ENCODE measurements at places on chromosomes 5 and 9. TPM values are rescaled to one million over a fixed set of nuclear protein-coding genes. Genes with fewer than 3 reads are reported as not detected.

GRM6 gene
- not detected for total RNA-seq

DNA sequence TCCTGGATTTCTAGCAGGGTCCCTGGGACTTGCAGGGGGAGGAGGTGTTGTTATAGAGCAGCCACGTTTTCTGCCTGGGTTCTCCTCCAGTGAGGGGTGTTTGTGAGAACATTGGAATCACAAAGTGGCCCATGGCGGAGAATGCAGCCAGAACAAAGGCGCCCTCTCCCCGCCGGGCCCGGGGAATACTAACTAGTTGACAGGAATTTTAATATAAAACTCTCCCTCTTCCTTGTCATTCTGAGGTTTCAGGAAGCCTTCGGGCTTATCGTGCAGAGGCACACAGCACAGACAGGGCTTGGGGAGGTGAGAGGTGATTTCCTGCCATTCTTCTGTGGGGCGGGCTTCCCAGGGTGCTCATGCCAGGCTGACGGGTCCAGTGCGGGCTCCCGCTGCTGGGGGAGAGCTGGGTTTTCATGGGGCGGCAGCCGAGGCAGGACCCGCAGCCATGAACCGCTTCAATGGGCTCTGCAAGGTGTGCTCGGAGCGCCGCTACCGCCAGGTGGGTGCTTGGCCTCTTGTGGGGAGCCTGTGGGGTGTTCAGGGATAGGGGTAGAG, 37.7 kb downstream of the RGS3 start:
- no peak for DNase-seq

MARCHF3 gene
- 4.9 TPM for total RNA-seq

CARD9 gene
- 0.05 TPM for total RNA-seq

DNA sequence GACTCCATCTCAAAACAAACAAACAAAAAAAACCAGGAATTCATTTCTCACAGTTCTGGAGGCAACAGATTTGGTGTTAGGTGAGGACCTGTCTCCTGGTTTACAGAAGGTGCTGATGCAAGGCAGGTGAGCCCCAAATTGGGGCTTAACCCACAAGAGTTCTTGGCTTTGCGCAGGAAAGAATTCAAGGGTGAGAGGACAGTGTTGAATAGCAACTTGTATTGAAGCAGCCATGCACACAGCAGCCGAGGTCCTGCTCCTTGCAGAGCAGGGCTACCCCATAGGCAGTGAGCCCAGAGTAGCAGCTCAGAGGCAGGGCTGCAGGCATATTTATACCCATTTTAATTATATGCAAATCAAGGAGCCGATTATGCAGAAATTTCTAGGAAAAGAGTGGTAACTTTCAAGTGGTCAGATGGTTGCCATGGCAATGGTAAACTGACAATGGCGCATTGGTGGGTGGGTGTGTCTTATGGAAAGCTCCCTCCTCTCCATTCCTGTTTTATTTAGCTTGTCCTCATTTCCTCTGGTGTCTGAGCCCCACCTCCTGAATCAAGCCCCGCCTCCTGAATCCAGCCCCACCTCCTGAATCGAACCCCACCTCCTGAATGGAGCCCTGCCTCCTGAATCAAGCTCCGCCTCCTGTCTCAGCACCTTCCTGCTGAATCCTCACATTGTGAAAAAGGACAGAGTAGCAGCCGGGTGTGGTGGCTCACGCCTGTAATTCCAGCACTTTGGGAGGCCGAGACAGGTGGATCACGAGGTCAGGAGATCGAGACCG, 34.5 kb upstream of the COL5A1 start:
- DNase-seq, result peak; percentile 69

DNA sequence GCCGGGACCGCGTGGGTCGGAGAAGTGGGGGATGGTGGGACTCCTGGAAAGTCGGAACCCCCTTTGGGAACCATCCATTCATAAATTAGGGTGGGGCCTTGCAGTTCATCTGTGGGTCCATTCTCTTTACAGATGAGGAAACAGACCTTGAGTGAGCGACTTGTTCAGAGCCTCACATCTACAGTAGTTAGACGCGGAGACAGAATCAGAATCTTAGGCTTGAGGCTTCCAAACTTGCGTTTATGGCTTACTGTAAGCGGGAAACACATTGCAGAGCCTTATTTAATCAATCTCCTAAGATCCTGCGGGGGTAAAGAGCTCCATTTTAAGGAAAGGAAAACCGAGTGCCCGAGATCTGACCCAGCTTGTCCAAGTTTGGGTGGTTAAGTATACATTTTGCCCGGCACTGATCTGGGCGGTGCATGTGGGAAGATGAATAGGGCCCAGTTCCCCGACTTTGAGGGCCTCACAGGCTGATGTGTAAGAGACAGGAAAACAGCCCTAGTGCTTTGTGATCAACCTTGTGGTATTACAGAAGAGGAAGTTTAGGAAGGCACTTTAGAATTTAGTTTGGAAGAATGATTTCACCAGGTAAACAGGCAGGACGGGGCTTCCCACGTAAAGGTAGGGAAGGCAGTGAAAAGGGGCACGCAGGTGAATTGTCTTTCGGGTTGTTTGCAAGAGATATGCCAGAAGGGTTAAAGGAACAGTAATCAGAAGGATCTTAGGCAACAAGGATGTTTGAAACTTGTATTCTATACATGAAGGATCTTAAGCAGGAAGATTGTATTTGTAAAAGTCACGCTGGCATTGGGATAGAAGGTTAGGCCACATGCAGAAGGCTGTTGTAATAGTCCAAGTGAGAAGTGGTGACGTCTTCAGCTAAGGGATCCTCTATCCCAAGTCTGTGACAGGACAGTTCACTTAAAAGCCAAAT, 744 bp downstream of the TARS1 start:
- peak; percentile 46 for DNase-seq

NREP gene
- 152 TPM for total RNA-seq

GRCh38 chr5:124341066-124341858, 405.2 kb downstream of the ZNF608 start:
- no peak for DNase-seq

DNA sequence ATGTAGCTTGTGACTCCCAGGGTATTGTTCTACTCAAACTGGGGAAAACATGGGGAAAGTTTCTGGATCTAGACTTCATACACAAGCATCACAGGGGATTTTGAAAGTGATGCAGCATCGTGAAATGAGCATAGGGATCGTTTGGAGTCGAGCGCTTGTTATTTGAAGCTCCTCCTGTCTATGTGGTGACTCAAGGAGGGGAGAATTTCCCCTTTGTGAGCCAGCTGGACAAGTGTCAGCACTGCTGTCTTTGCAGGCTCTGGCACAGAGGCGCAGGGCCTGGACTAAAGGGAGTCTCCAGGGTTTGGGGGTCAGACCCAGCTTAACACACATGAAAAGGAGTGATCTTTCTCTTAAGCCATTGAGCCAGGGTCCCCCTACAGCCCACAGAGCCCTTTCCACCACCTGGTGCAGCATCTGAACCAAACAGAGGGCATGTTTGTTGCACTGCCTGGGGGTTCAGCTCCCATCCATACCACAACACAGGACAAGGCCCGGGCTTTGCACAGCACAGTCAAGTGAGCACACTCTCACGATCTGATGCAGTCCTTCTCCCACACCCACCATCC, 51.0 kb downstream of the IRF1 start:
- DNase-seq, result peak; percentile 91

- no peak for DNase-seq
Measured at GRCh38 chr5:159749146-159749545, 167.1 kb upstream of the ADRA1B start.

GRCh38 chr9:34684145-34684544, 6.9 kb downstream of the CCL19 start:
- DNase-seq, result no peak

DNA sequence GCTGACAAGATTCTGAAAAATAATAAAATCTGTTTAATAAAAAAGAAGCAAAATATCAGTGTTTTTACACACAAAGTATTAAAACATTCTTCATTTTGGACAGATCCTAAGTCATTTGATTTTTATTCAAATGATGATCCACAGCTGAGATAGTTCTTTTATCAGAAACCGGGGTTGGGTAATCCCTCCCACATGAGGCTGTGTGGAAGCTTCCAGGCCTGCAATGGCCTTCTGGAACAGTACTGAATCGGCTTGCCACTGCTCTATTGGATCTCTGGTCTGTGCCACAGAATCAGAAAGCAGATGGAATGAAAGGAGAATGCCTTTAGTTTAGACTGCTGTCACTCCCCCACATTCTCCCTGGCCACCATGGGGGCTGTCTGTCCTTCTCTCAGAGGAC, 6.1 kb upstream of the C5orf58 start:
- DNase-seq, result no peak

GRCh38 chr5:110055302-110055701, 365.6 kb downstream of the MAN2A1 start:
- no peak for DNase-seq

PCDHA9 gene
- total RNA-seq, result not detected

ITK gene
- total RNA-seq, result not detected

SLC46A2 gene
- not detected for total RNA-seq

DNA sequence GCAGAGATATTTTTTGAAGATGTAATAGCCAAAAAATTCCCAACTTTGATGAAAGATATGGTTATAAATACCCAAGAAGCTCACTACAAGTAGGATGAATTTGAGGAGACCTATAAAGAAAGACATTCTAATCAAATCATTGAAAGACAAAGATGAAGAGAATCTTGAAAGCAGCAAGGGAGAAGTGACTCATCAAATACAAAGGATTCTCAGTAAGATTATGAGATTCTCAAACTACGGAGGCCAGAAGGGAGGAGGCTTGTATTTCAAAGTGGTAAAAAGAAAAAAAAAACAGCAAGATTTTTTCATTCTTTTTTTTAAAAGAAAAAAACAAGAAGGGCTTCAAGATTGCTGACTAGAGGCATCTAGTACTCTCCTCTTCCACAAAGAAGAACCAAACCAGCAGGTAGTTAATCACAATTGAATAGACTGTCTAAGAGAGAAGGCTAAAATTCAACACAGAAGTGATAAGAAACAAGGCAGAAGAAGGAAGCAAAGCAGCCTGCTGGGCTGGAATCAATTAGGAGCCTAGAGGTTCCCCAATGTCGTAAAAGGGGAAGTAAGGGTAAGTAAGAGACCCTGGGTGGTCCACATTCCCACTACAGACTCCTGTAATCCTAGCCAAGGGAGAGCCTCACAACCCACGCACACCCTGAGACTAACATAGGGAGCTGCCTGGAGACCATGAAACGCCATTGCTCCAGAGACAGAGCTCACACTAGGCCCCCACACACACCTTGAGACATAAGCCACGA, 59.1 kb upstream of the NIPAL4 start:
- no peak for DNase-seq

DNA sequence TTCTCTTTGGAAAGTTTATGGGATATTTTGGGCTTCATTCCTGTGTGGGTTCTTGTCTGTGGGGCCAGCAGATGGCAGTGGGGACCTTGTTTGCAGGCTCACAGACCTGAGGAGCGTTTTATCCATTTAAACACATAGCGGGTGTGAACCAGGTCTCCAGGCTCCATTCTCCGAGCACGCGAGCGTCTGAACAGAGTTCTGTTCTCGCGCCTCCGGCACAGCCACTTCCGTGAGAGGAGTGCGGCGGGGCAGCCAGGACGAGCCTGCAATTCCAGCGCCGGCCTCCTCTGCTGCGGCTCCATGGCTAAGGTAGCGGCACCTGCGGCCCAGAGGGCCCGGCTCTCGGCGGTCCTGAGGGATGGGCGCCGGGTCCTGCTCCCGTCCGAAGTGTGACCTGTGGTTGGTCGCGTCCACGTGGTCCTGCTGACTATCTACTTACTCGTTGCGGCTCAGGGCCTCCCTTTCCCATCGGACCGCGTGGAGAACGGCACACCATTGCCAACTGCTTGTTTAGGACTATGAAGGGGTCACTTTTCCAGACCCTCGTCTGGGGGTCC, 7.3 kb downstream of the NRARP start:
- peak; percentile 39 for DNase-seq

- DNase-seq, result no peak
Measured at GRCh38 chr5:96651047-96651446, 11.1 kb upstream of the CAST start.

DNA sequence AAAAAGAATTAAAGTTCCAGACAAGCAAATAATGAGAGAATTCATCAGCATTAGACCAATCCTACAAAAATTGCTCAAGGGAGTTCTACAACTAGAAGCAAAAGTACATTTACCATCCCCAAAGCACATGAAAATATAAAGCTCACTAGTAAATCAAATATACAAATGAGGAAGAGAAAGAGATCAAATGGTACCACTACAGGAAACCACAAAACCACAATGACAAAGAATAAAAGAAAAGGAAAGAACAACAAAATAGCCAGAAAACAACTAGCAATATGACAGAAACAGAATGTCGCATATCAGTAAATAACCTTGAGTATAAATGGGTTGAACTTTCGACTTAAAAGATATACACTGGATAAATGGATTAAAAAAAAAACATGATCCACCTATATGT, 739.0 kb downstream of the DTWD2 start:
- no peak for DNase-seq

STKLD1 gene
- not detected for total RNA-seq

- no peak for DNase-seq
Measured at GRCh38 chr9:137350696-137351584, 48.9 kb upstream of the NRARP start.

- no peak for DNase-seq
Measured at GRCh38 chr9:92008041-92008440, 58.0 kb upstream of the ROR2 start.

GRCh38 chr5:159478950-159479349, 148.7 kb upstream of the IL12B start:
- DNase-seq, result no peak

DNA sequence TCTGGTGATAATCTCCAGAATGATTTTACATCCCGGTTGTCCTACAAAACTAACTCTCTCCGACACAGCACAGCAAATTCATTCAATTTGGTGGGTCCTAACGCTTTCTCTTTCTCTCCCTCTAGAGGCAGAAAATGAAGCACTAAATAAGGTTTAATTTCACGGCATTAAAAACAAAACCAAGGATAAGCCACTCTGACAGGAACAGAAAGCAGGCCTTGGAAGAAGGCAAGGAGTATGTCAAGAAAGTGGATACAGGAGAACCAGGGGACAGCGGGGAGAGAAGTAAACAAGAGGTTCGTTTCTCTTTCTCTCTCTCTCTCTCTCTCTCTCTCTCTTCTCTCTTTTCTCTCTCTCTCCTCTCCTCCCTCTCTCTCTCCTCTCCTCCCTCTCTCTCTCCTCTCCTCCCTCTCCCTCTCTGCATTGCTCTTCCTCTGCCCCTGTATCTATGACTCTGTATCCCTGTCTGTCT, 49.8 kb downstream of the EBF1 start:
- peak; percentile 14 for DNase-seq

C1QTNF2 gene
- total RNA-seq, result 2.5 TPM

ANXA2R gene
- total RNA-seq, result 1.4 TPM

GRCh38 chr5:62575066-62575465, 3.6 kb upstream of the LRRC70 start:
- no peak for DNase-seq

GRCh38 chr5:76689321-76690036, 26.4 kb upstream of the F2R start:
- DNase-seq, result peak; percentile 94

PDCD1LG2 gene
- 28.1 TPM for total RNA-seq

GRCh38 chr5:175713930-175714329, 56.1 kb downstream of the HRH2 start:
- no peak for DNase-seq
